ENCODE measurements at places on chromosomes 4 and X. TPM values are rescaled to one million over a fixed set of nuclear protein-coding genes. Genes with fewer than 3 reads are reported as not detected.

Gene EXOC1L
- total RNA-seq = not detected

Gene LGI2
- total RNA-seq = not detected

Gene MAGEA2
- not detected for total RNA-seq

Gene FGA
- total RNA-seq = not detected

Gene TEX13D
- not detected for total RNA-seq

Gene RASGEF1B
- not detected for total RNA-seq

DNA sequence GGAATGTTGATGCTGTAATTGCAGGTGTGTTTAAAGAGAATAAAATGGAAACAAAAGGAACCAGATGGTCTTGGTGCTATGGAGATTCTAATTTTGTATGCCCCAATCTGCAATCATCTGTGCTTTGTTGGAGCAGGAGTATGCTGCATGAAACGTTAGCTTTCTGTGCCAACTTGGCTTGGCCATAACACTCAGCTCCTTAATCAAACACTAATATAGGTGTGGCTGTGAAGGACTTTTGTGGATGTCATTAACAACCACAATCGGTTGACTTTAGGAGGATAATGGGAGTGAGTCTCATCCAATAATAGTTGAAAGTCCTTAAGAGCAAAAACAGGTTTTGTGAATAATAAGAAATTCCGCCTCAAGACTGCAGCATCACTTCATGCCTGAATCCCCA, 399.2 kb downstream of the NLGN4X start:
- H3K27me3 ChIP-seq = no peaks in the 10 kb centered on the region
- no peaks in the 10 kb centered on the region for H3K36me3 ChIP-seq
- H3K27ac ChIP-seq = no peak overlapping the region
- H3K4me1 ChIP-seq = no peaks in the 10 kb centered on the region
- H3K4me3 ChIP-seq = no peak overlapping the region

GRCh38 chrX:49000636-49001035, 1.4 kb downstream of the GRIPAP1 start:
- H3K36me3 ChIP-seq = 0 out of 2 replicates have a peak, but pooled peaks cover 4% of the 10 kb centered on the region
- no peak overlapping the region for H3K4me3 ChIP-seq
- H3K27me3 ChIP-seq = no peaks in the 10 kb centered on the region
- H3K4me1 ChIP-seq = no peaks in the 10 kb centered on the region

DNA sequence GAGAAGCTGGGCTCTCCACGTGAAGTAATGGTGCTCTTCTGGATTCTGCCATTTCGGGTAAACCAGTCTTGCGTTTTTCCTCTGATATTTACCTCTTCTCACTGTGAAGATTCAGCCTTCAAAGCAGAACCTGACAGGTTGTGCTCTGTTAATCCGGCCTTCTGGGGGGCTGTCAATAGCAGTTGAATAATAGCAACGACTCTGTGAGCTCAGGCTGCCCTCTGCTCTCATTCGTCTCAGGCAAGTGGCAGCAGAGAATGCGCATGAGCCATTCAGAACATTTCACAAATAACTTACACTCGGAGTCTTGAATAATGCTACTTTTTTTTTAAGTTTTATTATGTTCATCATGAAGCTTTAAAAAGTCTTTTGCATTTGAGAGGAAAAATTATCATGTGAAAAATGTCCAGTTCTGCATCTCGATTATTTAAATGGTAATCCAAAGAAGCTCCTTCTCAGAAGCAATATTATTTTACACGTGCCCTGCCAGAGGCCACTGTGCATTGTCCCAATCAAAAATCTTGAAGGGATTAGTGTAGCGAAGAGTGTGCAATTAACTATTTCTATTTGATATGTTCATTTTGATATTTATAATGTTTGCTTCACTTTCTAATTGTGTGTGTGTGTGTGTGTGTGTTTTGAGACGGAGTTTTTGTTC, 354.2 kb upstream of the FAT1 start:
- no peak overlapping the region for H3K4me3 ChIP-seq
- no peaks in the 10 kb centered on the region for H3K27me3 ChIP-seq
- no peak for DNase-seq
- H3K27ac ChIP-seq = no peak overlapping the region
- no peaks in the 10 kb centered on the region for H3K36me3 ChIP-seq

DNA sequence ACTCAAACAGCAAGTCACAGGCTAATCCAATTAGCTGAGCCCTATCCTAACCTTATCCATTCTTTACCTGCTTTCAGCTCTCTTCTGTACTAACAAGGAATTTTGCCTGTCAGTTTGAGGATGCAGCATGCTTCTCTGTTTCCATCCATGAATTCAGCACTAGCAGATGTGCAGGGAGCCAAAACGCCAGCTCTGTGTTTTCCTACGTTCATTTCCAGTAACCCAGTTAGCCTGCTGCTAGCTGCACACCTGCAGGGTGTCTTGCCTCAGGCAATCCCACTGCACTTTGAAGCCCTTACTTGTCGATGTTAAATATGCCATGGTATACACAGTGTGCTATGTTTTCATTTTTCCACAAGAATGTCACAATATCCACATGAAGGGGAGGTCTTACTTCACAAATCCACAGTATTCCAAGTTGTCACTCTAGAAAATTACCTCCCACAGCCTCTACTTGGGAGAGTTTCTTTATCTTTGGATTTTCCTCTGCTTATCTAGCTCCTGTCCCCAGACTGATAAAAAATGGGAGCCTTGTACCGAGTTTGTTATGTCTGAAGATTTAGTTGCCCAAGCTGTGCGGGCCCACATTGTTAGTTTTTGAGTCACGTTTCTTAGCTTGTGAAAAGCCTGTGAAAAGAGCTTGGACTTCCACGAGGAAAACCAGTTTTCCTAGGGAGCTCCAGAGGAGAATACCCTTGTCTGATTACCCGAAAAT, 127.6 kb upstream of the HHIP start:
- H3K27me3 ChIP-seq = no peaks in the 10 kb centered on the region
- no peaks in the 10 kb centered on the region for H3K36me3 ChIP-seq
- DNase-seq = no peak
- H3K27ac ChIP-seq = no peak overlapping the region
- H3K4me1 ChIP-seq = peaks cover 11% of the 10 kb centered on the region

- no peaks in the 10 kb centered on the region for H3K4me1 ChIP-seq
- H3K4me3 ChIP-seq = no peak overlapping the region
- H3K36me3 ChIP-seq = peaks cover 28% of the 10 kb centered on the region
- H3K27ac ChIP-seq = no peak overlapping the region
- no peak for DNase-seq
These were observed 114.2 kb downstream of the ZNF827 start for GRCh38 chr4:145824463-145824862.

DNA sequence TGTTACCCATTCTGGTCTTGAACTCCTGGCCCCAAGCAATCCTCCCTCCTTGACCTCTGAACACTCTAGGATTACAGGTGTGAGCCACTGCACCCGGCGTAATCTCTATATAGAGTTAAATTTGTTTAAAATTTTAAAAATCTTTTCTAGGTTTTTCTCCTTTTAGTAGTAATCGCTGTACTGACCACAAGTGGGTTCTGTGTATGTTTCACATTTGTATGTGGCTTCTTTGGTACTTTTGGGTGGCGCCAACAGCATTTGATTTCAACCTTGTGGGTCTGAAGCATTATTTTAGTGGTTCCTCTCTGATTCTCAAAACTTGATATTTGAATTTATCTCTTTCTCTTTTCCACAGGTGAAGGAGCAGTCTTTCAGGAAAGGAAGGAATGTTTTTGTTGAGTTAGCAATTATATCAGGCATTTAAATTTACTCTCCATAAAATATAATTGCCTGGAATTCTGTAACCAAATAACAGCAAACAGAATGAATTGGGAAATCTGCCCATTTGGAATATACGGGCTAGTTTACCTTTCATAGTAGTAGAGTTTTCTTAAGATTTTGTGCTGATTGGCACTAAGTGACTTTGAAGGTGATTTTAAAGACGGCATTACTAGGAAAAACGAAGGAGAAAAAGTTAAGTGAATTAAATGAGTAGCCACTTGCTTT, 29.5 kb downstream of the ARHGAP10 start:
- H3K36me3 ChIP-seq = peaks cover 6% of the 10 kb centered on the region
- no peak overlapping the region for H3K4me3 ChIP-seq
- no peak for DNase-seq
- peaks cover 1% of the 10 kb centered on the region for H3K4me1 ChIP-seq

DNA sequence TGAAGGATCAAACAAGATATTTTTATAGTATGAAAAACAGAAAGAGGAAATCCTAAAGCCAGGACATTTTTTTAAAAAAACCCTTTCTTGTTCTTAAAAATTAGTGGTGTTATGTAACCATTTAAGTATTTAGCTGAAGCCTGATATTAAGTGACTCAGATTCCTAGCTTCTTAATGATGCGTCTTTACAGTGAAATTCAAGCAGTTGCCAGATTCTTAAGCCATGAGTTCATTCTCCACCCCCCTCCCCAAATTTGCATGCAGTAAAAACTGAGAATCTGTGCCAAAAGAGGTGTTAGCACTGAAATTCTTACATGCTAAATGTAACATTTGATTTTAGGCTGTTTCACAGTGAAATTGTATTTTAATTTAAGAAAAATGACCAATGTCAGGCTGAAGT, 180.8 kb downstream of the RAPGEF2 start:
- peaks cover 34% of the 10 kb centered on the region for H3K4me1 ChIP-seq
- DNase-seq = peak; percentile 72
- H3K4me3 ChIP-seq = no peak overlapping the region
- no peaks in the 10 kb centered on the region for H3K27me3 ChIP-seq
- peak overlapping the region; percentile 85 for H3K27ac ChIP-seq
- H3K36me3 ChIP-seq = 0 out of 2 replicates have a peak, but pooled peaks cover 6% of the 10 kb centered on the region

Data from SJSA1 (cell line).